ENCODE measurements at places on chromosomes 7 and 10.

DNA sequence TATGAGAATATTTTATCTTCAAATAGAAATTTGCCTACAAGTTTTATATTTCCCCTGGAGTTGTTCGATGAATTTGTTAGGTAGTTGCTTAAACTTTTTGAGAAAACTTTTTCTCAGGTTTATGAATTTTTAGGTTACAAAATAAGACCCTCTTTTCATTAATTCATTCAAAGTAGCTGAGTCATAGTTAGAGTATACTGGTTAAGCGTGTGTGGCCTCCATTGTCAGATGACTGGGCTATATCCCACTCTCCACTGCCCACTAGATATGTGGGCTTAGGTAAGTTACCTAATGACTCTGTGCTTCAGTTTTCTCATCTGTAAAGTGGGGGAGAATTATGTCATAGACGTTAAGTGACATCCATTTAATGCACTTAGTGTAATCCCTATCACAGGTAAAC lies 1.0 kb downstream of the ASB15 start:
- DNase-seq: no peak

- peak; percentile 32 for DNase-seq
Observed at GRCh38 chr7:65216469-65216868, 157.2 kb upstream of the ZNF92 start.

GRCh38 chr7:36128448-36129047 lies 24.5 kb upstream of the EEPD1 start:
- peak; percentile 94 for DNase-seq

- DNase-seq: peak; percentile 43
Observed at GRCh38 chr10:3499120-3499519, 285.9 kb downstream of the KLF6 start.

DNA sequence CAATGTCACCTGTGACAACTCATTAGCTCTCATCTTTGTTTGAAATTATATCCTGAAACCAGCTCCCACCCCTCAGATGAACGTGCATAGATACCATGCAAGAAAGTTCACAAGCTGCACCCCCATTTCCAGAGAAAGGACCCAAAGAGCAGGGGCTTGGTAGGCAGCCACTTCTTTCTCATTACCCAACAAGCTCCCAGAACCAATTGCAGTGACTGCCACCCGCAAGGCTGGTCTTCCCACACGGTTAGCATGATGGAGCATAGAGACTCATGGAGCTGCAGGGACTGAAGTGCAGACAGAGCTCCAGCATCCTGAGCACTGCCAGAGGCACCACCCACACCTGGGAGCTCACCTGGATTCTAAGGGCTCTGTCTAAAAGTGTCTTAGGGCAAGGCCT lies 28.5 kb downstream of the FRMPD2 start:
- DNase-seq: no peak
